ENCODE measurements at places on chromosomes 4 and X.
A peak's percentile ranks its signal among the peaks of the same experiment; 100 is the strongest.

GRCh38 chr4:3783693-3784306 is 17.6 kb downstream of the ADRA2C start:
- DNase-seq = no peak

GRCh38 chr4:182593402-182593801 is 323.8 kb downstream of the DCTD start:
- DNase-seq = no peak

DNA sequence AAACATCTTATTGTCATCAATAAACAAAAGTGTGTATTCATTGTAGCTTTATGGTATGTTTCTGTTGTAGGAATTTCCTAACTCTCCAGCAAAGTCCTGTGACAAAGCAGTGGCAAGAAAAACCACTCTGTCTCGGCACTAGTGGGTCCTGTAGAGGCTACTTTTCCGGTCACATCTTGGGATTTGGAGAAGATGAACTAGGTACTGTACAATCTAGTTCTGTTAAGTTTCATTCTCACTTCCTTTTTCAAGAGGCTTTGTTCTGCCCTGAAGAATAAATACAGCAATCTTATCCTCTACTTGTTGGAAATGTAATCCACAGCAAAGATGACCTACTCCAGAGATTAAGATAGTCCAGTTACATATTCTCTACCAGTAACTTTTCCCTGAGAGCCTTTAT is 69.3 kb downstream of the HHIP start:
- DNase-seq = no peak

GRCh38 chr4:118417325-118417724 is 64.5 kb upstream of the PRSS12 start:
- no peak for DNase-seq

GRCh38 chr4:140729344-140730049 is 26.7 kb downstream of the TBC1D9 start:
- no peak for DNase-seq

DNA sequence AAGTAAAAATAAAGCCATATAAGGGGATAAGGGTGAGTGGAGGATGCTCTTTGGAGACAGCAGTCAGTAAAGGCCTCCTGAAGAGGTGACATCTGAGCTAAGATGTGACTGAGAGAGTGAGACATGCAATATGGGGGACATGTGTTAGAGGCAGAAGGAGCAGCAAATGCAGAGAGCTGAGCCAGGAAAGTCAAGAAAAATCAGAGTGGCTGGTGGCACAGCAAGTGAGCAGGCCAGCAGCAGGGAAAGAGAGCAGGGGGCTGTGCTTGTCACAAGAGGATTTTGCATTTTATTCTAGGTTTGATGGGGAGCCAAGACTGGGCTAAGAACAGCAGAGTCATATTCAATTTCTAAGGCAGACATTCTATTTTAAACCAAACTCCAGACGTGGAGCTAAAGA is 394.5 kb downstream of the KCNIP4 start:
- no peak for DNase-seq

- DNase-seq = no peak
These were observed 274.7 kb upstream of the AGTR2 start for GRCh38 chrX:115895678-115896329.

DNA sequence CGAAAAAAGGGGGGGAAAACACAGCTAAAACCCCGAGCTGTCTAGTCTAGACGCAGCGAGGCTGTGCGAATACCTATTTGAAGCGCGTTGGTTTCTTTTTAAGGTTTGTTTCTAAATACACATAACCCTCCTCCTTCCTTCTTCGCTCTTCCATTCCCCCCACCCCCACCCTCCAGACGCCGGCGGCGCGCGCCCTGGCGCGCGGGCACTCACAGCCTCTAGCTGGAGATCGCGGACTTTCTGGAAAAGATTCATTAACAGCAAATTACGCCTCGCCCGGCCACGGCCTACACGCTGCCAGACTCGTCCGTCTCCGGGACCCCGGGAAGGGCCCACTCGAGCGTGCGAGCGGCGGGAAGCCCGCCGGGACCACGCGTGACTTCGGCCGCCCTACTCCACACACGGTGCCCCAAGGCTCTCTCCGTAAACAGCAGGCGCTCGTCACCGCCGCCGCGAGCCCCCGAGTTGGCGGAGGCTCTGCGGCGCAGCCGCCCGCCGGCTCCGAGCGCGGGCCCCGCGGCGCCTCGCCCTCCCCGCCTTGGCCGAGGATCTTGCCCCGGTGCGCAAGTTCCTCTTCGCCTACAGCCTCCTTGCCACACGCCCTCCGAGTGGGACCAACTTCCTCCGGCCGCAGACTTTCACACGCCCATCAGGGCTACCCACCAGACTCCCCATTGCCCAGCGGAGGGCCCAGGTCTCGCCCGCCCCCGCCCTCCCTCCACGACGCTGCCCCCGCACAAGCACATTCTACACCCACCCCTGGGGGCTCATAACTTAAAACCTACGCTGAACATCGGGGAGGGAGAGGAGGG is 2.0 kb downstream of the BCOR start:
- peak; percentile 28 for DNase-seq

GRCh38 chrX:114532111-114532805 is 51.6 kb upstream of the HTR2C start:
- DNase-seq = no peak

- DNase-seq = no peak
These were observed 223.4 kb upstream of the RPL34 start for GRCh38 chr4:108396900-108397497.

GRCh38 chrX:32448320-32448719 is 763.0 kb downstream of the DMD start:
- DNase-seq = no peak

DNA sequence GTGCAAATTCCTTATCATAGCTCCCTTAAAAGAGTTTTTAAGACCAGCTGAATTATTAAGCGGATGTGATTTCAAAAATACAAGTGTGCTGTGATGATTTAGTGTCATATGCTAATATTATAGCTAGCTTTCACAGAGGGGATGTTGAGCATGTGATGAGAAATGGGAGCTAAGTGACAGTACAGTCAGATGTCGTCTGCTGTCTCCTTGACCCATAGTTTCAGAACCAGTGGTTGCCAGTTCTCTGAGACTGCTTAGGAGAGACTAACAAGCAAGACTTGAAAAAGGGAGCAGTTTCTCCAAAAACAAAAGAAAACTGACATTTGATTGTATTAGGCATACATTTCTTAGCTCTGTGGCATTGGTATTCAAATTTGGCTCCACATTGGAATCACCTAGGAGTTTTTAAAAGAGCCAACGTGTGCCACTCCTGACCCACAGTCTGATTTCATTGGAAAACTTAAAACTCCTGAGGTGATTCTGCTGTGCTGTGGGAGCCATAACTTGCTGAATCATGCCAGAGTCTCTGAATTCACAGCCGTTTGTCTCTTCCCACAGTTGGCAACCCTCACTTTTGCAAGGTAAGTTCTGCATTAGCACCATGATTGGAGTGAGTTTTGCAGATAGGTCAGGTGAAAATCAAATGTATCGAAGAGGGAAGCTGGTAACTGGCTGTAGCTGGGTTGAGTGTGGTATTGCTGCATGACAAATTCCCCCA is 20.3 kb downstream of the FUNDC2 start:
- DNase-seq = no peak

DNA sequence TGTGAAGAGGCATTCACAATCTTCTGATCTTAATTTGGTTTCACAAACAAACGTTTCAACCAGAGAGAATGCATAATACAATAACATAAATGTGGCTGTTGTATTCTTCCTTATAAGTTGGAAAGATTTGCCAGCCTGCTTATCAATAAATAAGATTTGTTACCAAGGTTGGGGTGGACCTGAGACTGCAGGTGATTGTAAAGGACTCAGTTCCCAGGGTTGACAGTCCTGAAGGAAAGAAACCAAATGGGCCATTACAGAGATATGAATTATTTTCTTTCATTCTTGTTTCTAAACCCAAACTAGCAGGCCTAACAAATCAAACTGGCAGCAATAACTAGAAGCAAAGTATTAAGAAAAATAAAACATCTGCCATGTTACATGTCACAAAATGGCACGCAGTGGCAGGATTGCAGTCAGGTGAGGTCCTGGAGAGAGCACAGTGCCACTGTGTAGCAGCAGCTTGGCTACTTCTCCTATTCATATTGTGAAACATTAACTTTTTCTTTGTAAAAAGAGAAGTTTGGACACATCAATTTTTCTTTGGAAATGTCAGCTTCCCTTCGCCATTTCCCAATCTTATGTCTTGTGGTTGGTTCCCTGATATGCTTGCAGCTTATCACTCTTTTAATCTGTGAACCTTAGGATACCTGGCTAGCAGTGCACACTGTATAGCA is 133.8 kb upstream of the EMCN start:
- no peak for DNase-seq

- DNase-seq = no peak
These were observed at the start of gene GLOD5 for GRCh38 chrX:48761674-48762471. Gene GLOD5, plus strand, starts transcription at chrX:48761747. Its CDS starts 44 bp downstream, at chrX:48761791.

DNA sequence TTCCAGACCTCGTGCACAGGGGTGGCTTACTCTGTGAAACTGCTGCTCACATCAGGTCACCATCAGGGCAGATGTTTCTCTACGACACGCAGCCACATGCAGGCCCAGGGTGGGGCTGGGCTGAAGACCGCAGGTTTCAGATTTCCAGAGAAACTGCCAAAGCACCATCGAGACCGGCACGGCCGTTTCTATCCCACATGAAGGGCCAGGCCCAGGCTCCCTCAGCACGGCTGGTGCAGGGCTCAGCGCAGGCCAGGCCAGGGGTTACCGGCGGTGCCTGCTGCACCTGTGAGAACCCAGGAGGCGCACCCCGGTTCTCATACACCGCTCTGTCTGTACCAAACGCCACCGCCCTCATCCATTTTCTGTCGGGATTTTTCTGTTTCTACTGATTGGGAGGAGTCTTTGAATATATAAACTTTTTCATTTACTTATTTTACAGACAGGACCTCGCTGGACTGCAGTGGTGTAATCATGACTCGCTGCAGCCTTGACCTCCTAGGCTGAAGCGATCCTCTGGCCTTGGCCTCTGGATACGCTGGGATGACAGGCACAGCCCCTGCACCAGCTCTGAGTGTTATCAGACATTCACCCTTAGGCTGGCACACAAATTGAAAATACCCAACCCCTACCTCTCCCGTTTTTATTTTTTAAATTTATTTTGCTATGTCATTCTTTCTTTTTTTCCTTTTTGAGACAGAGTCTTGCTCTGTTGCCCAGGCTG is 17.1 kb downstream of the CTBP1 start:
- no peak for DNase-seq

- DNase-seq = no peak
These were observed 2.0 kb upstream of the NUDT9 start for GRCh38 chr4:87420276-87420830.

DNA sequence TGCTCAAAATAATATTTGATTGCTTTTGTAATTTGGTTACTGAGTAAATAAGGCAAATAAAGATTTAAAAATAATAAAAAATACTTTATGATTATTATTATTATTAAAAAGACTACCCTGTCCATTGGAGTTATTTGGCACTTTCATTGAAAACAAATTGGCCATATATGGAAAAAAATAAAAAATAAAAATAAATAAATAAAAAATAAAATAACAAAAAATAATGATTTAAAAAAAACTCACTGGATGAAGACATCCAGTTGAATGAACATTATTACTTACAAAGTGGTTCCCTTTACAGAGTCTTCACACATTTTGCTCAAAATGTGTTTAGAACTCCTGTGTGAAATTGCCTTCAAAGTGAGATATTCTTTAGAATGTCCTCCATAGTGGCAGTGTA is 141.3 kb upstream of the ANXA3 start:
- DNase-seq = no peak

DNA sequence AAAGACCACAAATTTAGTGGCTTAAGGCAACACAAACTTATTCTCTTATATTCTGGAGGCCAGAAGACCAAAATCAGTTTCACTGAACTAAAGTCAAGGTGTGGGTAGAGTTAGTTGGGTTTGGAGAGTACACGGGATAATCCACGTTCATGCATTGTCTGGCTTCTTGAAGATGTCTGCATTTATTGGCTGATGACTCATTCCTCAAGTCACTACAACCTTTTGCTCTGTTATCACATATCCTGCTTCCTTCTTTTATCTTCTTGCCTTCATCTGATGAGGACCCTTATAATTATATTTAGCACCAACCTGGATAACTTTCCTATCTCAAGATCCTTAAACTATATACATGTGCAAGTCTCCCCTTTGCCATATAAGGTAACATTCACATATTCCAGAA is 590.0 kb downstream of the FSTL5 start:
- DNase-seq = no peak

- DNase-seq = no peak
These were observed 107.8 kb upstream of the CBLL2 start for GRCh38 chrX:22164770-22165388.

DNA sequence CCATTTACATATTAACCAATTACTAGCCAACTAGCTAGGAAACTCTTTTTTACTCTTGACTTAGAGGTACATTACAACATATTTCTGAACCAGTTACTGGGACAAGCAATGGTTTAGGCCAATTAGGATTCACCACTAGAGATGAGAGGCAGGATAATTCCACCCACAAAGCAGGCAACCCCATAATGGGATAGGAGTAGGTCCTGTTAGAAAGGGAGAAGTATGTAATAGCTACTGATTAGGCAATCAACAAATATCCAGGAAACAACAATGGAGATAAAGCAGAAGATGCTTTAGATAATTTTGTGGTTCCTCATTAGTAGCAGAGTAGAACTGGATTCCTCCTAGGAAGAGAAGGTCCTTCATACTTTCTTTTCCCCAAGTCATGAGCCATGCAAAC is 173.8 kb upstream of the GLRA2 start:
- DNase-seq = no peak

DNA sequence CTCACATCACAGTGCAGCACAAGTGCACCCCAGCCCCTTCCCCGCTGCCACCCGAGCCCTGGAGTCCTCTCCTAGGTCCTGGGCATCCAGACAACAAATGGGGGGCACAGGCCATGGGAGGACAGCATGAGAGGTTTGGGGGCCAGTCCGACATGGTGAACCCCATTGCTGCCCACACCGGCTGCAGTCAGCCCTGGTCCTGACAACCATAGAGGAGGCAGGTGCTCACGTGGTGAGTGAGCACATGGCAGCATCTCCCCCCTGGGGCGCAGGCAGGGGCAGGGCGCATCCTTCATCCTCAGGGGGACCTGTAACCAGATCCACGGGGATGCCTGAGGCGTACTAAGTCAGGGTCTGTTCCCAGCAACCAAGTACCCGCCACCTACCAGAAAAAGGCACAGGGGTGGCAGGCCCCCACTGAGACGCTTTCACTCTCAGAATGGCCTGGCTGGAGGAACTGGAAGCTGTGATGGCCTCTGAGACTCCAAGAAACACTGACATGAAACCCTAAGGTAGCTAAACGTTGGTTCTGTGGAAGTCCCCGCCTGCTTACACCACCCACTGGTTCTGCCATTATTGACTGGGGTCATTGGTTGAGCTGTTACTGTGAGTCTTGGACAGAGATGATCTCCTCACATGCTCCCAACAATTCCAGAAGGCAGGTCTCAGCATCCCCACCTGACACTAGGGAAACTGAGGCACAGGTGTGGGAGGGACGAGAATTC is 6.5 kb downstream of the ZFYVE28 start:
- DNase-seq = no peak

GRCh38 chr4:140854168-140854567 is 98.0 kb upstream of the TBC1D9 start:
- DNase-seq = no peak

DNA sequence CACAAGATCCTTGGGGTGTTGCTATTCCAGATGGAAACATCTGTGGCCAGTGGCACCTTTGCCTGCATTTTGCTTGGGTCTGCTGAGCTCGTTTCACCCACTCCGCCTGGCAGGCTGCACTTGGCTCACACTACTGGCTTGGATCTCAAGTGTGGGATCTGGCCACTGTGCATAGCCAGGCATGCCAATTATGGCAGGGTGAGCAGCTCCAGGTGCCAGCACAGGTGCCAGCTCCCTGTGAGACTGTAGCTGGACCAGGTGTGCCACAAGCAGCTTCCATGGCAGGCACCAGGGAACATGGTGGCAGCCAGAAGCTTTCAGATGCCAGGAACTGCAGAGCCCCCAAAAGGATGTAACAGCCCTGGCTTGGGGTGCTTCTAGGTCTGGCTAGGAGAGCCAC is 463.8 kb upstream of the PABPC4L start:
- no peak for DNase-seq

Measured in activated naive CD4-positive, alpha-beta T cell treated with anti-CD3 and anti-CD28 coated beads, Interleukin-2, amount 50 U/mL, for 16 hours (primary cell).